AG08395 (cell line): ENCODE measurements at places on chromosomes 4 and X.

GRCh38 chr4:107060388-107060787, 24.3 kb upstream of the DKK2 start:
- no peak for DNase-seq

- peak; percentile 60 for DNase-seq
Measured at GRCh38 chr4:19739101-19739651, 512.5 kb upstream of the SLIT2 start.

GRCh38 chr4:93116624-93117023, 711.9 kb upstream of the ATOH1 start:
- no peak for DNase-seq

DNA sequence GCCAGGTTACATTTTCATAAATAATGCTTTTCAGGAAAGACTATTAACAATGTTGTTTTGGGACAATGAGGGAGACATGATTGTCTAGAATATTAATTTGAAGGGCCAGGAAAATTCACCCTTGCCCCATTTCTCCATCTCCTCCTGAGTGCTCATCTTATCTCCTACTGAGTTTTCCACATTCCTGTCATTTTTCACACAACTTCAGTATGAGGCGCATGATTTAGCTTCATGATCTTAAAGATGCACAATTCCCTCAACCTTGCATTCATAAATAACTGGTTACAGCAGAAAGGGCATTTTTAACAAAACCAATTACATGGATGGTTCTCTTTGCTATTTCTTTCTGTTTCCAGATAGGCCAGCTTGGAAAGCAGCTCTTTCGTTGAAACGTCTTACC, 1699.2 kb upstream of the IGFBP7 start:
- no peak for DNase-seq
